AG10803 (cell line): ENCODE measurements at places on chromosomes 16 and 17.

DNA sequence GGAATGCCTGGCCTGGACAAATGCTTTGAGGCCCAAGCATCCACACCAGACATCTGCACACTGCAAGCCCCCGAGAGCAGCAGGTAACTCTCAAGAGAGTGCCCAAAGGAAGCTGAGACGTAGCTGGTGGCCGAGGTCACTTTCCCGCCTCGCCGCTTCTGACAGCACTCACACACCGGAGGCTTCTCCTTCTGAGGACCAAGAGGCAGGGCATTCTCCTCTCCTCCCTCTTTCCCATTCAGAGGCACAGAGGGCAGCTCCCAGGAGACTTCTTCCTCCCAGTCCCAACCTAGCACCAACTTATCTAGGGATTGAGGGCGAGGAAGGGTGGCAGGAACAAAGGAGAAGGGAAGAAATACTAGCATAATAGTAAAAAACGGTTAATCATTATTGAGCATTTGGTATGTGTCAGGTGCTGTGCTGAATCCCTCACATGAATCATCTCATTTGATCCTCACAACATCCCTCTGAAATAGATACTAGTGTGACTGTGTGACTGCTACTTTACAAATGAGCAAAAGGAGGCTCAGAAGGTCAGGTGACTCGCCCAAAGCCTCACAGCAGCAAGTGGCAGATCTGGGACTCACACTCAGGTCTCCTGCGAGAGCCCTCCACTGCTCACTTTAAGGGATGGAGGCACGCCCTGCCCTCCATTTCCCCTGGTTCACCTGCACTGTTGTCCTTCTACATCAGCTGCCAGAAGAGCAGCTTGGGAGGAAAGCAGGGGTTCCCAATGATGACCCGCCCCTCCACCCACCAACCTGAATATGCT is 41.8 kb downstream of the MYO18A start:
- no peak for DNase-seq

DNA sequence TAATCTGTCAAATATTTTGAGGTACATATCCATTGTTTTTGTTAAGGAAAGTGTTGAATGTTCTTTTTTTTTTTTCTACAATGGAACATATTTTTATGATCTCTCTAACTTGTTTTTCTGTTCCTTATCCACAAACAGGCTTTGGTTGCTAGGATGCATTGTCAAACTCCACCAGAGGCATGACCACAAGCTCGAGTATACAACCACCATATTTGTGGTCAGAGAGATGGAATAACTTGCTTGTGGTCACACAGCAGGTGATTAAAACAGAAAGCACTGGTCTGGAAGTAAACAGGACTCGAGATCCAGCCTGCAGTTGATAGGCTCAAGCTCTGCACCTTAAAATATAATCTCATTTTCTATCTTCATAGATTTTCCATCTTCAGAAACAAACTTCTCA is 105.8 kb upstream of the ADAMTS18 start:
- peak; percentile 91 for DNase-seq

DNA sequence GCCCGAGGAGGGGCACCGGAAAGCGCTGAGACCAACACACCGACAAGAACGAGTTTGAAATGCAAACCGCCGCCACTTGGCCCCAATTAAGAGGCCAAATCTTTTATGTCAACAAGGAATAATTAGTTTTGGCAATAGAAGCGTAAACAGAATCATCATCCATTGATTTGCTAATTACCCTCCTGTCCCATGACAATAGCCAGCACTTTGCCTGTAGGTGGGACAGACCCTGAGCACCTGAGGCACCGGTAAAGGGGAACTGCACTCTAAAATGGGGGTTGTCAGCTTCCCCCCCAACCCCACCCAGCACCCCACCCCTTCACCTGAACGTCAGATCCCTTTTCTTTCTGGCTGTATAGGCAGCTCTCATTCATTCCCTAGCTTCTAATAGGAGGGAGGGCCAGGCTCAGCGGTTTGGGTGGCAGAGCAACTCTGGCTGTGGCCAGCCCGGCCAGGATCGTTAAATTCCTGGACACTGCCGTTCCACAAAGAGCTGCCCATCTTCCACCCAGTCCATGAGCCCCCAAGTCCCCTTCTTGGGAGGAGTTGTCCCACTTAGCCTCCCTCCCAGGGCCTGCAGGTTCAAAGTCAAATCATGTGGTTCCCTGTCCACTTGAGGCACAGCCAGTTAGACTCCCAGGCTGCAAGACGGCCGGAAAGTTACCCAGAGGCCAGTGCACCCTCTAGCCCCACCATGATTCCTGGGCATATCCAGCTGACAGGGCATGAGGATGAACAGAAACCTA is 45.8 kb downstream of the WNT3 start:
- DNase-seq: no peak

- DNase-seq: no peak
Observed at GRCh38 chr17:63828936-63829335, 1.5 kb upstream of the FTSJ3 start.

DNA sequence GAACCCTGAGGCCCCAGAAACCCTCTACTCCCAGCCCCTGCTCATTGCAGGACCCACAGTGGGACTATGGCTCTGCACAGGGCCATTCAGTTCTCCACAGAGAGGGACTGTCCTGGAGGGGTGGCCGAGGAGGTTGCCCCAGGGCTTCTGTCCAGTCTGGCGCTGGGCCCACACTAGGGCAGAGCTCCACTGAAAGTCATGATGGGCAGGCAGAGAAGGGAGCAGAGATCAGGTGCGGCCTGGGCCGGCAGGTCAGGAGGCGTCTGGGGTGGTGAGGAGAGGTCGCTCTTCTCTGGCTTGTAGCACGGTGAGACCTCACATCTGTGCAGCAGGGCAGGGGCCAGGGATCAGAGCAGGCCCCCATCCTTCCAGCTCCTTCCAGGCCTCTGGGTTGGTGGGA is 13.0 kb upstream of the PIK3R6 start:
- no peak for DNase-seq

DNA sequence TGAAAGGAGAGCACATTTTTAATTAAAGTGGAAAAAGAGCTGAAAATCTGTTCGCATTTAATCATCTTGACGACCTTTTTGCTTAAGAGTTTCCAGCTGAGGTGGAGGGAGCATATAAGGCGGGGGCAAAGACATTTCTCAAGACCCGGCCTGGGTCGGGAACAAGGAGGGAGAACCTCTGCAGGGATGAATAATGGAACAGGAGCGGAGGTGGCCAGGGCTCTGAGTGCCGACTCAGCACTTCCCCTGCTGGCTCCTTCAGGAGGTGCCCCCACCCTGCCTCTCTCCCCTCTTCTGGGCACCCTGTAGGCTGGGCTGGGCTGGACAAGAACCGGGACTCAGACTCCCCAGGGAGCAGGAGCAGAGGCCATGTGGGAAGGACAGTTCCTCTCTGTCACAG is 7.9 kb upstream of the NGFR start:
- no peak for DNase-seq

- no peak for DNase-seq
Observed at GRCh38 chr16:50252082-50252611, 14.2 kb upstream of the ADCY7 start.

- DNase-seq: no peak
Observed at GRCh38 chr17:41734139-41734948, at the start of gene HAP1. TSS of gene HAP1 (minus strand) at chr17:41734643. CDS start at chr17:41734634, 9 bp downstream.

DNA sequence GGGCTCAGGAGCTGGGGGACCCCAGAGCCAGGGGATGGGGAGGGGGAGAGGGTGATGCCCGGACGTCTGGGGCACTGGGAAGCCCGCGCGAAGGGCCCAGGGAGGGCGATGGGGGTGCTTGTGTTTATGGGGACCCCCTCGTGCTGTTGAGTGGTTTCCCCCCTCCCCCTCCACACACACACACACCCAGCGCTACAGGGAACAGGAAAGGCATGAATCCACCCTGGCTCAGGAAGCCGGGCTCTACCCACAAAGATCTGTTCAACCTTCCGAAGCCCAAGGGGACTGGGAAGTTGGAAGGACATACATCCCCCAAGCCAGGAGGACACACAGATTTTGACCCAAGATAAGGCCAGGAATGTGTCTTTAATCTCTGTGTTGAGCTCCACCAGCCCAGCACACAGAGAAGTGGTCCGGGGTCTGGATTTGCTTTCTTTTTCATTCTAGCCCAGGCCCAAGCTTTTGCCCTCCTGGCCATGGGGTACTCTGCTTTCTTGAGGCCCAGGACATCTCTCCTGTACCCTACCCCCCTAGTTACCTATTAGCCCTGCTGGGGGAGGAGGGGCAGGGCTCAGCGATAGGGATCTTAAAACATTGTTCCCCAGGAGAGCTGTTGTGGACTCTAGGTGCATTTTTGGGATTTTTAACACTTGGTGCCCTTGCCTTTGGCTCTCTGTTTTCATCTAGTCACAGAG is 1.2 kb downstream of the UBALD2 start:
- DNase-seq: peak; percentile 47

DNA sequence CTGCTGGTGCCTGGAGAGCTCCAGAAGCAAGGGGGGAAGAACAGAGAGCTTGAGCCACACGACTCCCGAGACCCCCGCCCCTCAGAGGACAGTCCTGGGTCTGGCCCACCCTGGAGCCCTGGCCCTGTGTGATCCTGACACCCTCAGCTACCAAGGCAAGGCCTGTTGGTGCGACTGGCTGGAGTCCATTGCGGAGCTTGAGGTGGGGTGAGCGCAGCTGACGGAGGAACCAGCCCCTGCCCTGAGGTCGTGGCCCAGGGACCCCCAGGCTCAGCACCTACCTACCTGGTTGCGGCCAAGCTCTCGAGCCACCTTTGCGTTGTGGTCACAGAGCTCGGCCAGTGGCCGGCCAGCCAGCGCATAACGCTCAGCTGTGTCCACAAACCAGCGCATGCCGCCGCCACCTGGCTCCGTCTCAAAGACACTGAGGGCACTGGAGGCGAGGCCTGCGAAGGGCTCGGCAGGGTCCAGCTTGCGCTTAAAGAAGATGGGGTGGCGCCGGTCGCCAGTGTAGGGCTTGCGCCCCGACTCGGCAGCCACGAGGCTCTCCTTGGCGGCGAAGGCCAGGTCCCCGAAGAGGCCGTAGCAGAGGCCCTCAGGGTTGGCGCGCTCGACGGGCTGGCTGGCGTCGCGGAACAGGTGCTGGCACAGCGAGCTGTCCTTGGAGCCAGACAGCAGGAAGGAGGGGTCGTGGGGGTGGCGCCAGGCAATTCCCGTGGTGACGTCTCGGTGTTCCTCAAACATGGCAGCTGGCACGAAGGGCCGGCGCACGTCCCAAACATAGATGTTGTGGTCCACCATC is 2.5 kb upstream of the JMJD8 start:
- no peak for DNase-seq

DNA sequence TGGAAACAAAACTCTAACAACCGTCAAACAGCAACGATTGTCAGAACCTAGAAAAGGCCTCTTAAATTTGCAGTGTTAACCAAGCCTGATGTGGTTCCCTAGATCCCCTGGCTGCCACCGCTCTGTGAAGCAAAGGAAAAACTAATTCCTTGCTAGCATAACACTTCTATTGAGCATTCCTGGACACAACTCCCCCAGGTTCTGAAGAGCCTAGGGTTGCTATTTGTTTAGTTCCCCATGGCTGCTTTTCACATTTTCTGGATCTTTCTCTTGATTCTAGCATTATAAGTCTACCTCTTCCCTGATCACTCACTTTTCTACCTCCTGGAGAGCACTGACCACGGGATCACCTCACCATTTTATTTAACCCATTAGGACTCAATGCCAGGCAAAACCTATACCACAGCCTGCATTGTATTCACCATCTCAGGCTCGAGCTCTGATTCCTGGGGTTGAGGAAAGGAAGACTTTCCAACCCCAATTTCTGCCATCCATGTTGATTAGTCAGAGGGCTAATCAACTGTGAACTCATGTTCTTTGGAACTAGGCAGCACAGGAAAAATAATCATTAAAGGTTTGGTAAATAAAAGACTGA is 692 bp upstream of the KCNJ16 start:
- DNase-seq: no peak

GRCh38 chr17:77011173-77012011 is 129.4 kb upstream of the SEC14L1 start:
- DNase-seq: peak; percentile 29

DNA sequence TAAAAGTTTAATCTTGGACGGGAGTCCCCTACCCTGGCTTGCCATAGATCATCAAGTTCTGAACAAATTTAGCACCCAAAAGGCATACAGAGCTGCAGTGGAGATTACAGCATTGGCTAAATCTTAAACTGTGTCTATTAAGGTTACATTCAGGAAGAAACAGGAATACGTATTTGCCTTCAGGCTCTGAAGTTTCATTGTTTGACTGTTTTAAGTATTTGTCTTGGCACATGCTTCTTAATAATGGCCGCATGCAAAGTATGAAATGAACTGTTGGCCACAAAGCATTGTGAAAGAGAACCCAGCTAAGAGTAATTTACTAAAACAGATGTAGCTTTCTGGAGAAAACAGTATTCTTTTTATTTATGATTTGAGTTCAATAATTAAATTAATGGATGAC is 63.9 kb upstream of the CNEP1R1 start:
- peak; percentile 70 for DNase-seq

DNA sequence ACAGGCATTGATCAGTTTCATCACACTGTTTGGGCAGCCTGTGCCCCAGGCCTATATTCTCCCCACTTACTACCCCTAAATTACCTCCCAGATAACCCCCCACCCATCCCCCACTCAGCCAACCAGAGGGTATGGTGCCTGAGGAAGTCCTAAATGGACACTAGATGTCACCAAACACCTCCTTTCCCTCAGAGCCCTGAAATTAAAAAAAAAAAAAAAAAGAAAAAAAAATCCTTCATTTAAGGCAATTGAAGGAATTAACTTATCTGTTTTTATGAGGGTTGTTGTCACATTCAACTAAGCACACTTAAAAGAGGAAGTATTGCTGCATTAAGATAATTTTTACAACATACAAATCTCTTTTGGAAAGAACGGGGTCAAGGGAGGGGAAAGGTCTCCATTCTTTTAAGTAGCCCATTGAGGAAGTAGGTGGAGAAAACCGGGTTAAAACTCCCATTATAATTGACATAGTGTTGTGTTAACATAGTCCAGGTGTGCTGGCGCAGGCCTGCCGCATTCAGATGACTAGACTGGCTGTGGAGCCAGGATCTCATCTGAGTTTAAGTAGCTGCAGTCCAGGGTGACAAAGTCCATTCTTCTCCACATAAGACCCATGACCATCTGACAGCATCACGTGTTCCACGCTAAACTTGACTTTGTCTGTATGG is 46.3 kb downstream of the SNX11 start:
- peak; percentile 53 for DNase-seq

GRCh38 chr16:72013888-72014581 is 5.5 kb downstream of the DHODH start:
- DNase-seq: no peak

GRCh38 chr16:530111-530817 is 2.8 kb downstream of the CAPN15 start:
- DNase-seq: no peak

- no peak for DNase-seq
Observed at GRCh38 chr17:40417258-40417608, 463 bp downstream of the TOP2A start.

DNA sequence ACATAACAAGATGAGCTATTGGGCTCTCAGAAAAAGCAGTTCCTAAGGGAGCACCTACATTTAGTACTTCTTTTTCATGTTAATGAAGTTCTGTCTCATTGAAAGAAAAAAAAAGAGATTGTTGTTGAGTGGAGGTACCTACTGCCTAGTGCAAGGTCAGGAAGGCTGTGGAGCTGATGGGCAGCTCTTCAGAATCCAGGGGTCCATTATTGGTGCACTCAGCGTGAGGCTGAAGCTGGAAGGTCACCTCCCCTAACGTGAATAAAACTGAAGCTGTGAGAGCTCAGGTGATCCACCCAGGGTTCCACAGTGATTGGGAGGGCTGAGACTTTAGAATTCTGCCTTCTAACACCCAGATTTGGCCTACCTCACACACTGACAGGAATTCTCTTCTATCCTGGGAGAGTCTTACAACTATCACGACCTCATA is 153.9 kb upstream of the TBX2 start:
- DNase-seq: no peak
